ENCODE measurements at places on chromosomes 11 and 22.

DNA sequence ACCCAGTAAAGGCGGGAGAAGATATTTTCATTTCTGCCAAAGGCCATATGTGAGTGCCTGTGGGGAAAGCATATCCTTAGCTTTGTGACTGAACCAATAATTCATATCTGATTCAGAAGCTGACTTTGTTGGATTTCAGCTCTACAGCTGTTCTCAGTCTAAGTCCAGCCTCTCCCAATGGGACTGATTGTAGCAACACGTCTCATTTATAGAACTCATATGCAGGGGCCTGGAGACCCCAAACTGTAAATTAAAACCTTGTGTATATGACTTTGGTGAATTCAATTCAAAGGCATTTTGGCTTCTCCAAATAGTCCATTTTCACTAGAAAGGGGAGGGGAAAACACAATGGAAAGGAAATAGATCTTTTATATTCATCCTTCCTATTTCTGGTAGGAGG is 250.4 kb upstream of the SORL1-AS1 start:
- no peak for DNase-seq

- DNase-seq = no peak
These were observed 64.7 kb downstream of the DENND5A start for GRCh38 chr11:9200471-9200870.

DNA sequence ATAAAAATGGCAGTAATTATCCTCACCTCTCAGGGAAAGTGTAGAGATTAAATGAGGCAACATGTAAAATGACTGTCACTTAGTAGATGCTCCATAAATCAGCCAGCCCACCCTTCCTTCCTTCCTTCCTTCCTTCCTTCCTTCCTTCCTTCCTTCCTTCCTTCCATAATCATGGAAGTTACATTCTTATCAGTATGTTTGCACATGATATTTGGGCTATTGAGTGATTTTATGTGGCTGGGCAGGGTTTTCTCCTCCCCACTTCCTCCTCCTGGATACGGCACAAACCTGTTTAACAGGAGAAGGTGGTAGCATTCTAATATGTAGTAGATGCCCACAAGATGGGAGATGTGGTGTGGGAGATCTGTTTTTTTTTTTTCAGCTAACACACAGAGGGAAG is 11.9 kb downstream of the LYVE1 start:
- DNase-seq = no peak

- no peak for DNase-seq
These were observed 31.9 kb downstream of the CTNND1 start for GRCh38 chr11:57793351-57794115.

- DNase-seq = no peak
These were observed 8.9 kb downstream of the KCTD21 start for GRCh38 chr11:78179459-78180071.

Data from NCI-H1694 treated with DMSO at 0.1 percent for 48 hours (cell line).